ENCODE measurements at places on chromosomes 3 and 15. TPM values are rescaled to one million over a fixed set of nuclear protein-coding genes. Genes with fewer than 3 reads are reported as not detected.

GRCh38 chr3:120956143-120956542 lies 48.1 kb downstream of the STXBP5L start:
- no peak for DNase-seq

- DNase-seq, result no peak
These were observed 276.7 kb upstream of the RARB start for GRCh38 chr3:25151281-25151902.

DNA sequence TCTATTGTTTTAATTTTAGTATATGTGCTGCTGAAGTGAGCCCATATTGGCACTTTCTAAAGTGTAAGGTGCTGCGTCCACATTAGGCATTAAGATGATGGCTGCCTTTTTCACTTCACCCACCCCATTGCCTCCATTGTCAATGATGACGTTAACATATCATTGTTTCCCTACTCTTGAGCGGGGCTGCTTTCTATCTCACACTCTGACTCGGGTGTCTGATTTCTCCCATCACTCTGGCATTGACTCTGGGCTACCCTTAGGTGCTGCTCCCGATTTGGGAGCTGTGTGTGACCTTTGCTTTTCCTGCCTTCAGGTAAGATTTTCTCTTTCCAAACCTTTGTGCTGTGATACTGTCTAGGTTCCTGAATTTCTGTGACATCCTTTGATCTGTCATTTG lies 28.8 kb downstream of the CGNL1 start:
- DNase-seq, result no peak

- DNase-seq, result no peak
These were observed 432.7 kb upstream of the ARHGEF26 start for GRCh38 chr3:153688301-153689120.

DNA sequence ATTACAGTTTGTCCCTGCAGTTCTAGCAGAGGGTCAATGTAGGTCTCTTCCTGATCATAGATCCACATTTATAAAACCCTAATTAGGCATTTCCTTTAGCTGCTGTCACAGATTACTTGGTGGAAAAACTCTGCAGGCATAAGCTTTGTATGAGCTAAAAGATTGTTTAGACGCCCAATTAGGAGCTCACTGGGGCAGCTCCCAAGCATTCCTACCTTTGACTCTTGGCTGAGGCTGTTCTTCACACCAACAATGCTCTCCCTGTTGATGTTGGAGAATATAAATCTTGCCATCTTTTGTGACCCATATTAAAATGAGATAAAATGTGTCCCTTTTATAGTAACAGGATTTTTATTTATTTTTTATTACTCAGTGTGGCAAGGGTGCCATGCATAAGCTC lies 148.3 kb upstream of the TRIM42 start:
- no peak for DNase-seq

DNA sequence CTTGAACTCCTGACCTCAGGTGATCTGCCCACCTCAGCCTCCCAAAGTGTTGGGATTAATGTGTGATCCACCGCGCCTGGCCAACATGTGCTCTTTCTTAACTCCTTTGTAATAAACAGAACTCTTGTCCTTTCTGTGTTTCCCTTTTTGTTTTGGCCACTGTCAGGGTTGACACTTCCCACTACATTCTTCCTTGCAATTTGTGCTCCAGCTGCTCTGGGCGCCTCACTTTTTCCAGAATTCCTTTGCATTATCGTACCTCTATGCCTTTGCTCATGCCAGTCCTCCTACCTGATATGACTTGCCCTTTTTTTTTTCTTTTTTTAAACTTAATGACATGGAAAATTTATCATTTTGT lies 38.8 kb upstream of the SMAD3 start:
- DNase-seq, result no peak

PLSCR4 gene
- 5.7 TPM for total RNA-seq

CELF6 gene
- total RNA-seq, result 11.4 TPM

ARHGAP31 gene
- 2.0 TPM for total RNA-seq
